NCI-H1417 (cell line): ENCODE measurements at places on chromosomes 7 and 10.
A peak's percentile ranks its signal among the peaks of the same experiment; 100 is the strongest.

GRCh38 chr10:25555865-25556264 is 378.2 kb upstream of the MYO3A start:
- no peak for DNase-seq

DNA sequence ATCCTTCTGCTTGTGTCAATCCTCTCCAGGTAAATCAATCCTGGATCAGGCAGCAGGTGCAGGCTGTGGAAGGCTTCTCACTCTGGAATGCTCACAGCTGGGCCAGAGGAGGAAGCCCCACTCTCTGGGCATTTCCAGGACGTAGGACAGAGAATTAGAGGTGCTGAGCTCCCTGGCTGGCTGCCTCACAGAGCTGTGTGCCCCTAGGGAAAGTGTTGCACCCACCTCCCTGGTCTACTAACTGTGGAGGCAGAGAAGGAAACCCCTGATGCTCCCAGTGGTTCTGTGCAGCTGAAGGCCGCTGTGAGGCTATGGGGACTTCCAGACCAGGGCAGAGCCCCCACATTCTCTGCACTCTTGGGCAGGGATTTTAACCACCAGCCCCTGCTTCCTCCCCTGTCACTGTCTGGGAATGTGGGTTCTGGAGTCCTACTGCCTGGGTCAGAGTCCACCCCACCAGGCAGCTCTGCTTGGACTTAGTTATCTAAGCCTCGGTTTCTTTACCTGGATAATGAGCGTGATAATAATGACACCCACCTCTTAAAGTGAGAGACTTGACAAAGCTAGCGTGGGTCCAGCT is 73.5 kb upstream of the EEPD1 start:
- no peak for DNase-seq

DNA sequence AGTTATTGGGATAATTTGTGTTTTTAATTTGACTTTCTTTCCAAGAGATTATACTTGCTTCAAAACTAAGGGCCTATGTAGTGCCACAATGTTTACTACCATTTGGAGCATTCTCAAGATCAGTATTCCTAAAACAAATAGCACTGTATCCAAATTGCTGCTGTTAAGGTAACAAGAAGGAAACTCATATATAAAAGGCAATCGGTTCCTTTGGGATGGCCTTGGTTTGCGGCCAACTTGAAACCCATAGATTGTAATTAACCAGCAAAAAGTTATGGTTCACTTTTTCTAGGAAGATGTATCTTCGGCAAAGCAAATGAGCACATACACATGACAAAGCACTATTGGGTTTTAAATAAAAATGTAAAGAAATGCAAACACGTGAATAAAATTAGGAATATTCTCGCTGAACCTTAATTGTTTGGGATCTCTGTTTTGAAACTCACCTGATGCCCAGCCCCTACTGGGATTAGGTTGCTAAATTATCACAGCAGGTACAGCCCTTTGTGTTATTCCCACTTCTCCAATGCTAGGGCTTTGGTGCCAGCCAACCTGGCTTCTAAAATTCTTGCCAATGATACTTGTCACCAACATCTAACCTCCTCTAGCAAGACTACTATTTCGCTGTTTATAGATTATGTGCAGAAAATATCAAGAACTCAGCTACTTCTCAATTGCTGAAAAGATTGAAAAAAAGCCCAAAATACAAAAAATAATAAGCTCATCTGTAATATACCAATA is 16.0 kb downstream of the CDNF start:
- no peak for DNase-seq

- DNase-seq, result no peak
Observed at GRCh38 chr7:103348452-103348851, 1.0 kb downstream of the PSMC2 start.

DNA sequence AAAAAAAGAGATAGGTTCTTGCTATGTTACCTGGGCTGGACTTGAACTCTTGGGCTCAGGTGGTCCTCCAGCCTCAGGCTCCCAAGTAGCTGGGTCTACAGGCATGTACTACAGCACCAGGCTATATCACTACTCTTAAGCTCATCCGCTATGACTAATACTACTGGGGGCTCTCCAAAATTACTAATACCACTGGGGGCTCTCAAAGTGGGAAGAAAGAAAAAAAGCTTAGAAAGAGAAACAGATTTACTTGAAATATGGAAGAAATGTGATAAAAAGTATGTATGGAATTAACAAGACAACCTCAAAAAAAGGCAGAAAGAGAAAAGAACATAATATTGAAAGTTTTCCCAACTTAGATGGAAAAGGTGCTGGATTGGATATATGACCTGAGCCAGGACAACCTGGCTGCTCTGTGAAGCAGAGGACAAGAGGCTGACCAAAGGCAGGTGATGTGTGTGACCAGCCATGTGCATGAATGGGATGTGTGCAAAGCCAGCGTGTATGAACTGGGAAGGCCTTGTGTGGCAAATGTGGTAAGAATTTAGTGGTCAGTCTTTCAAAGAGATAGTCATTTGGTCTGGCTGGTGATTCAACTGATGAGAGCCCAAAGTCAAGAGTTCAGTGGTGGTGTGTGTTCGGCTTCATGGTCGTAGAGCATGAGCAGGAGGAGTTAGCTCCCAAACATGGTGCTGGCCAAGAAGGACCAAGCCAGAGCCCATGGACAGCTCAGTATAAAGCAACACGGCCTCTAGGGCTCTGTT is 232.4 kb upstream of the KLF14 start:
- DNase-seq, result no peak

DNA sequence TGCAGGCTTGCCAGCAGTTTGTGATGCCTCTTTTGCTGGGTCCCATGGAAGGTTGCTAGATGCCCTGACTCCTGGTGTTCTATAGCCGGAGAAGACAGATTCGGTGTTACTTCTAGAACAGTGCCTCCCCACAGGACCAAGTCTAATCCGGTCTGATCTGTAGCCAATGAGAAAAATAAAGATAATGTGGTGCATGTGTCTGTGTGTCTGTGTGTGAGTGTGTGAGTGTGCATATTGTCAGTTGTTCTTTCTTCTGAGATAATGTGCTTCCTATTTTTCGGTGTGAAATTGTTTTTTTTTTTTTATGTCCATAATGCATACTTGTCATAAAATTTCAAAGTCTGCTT is 29.7 kb upstream of the ZNRF2 start:
- no peak for DNase-seq

DNA sequence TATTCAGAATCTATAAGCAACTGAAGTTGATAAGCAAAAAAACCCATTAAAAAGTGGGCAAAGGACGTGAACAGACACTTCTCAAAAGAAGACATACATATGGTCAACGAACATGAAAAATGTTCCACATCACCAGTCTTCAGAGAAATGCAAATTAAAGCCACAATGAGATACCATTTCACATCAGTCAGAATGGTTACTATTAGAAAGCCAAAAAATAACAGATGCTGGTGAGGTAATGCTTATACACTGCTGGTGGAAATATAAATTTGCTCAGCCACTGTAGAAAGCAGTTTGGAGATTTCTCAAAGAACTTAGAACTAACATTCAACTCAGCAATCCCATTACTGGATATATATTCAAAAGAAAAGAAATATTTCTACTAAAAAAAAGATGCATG is 332.8 kb upstream of the PLXDC2 start:
- no peak for DNase-seq

DNA sequence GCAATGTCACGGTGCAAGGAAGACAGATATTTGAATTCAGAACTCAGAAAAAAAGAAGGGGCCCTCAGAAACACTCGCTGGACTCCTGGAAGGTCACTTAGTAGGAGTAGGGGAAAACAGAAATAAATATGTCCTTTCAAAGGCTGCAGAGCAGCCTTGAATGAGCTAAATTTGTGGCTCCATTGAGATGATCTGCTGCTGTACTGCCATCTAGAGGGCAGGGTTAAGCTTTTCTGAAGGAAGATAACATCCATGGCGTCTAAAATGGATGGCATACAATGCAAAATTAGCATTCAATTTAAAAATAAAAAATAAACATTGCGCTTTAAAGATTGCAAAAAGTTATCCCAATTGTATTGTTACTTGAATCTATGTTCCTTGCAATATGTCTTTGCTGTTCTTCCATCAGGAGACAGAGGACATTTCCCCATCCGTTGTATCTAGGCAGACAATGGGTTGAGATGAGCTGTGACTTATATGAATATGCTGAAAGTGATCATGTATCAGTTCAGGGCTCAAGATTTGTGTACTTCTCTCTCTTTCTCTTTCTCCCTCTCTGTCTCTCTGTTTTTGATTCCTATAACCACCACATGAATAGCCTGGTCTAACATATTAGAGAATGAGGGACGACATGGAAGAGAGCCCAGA is 642.2 kb downstream of the SH2D4B start:
- DNase-seq, result no peak

DNA sequence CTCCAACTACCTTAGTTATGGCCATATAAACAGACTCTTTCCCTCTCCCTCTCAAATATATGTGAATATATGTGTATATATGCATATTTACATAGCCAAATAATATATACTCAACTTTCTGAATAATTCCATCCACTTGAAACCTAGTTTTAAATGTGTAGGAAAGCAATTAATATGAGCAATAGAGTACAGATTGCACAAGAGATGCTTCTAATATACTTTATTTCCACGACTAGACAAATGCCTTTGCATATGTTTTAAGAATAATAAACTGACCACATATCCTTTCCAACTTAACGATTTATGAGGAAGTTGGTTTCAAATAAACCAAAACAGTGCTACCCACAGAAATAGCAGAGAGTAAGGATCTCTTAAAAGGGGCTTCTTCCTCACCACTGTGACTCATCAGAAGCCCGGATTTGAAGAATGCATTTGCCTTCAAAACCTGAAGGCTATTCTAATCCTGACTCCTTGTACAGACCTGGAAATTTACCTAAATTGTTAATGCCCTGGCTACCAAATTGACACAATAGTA is 266.3 kb downstream of the AHR start:
- DNase-seq, result no peak

GRCh38 chr10:122234416-122234815 is 36.7 kb upstream of the BTBD16 start:
- peak; percentile 27 for DNase-seq

GRCh38 chr7:105759670-105760550 is 116.5 kb downstream of the ATXN7L1 start:
- DNase-seq, result peak; percentile 46

- peak; percentile 78 for DNase-seq
Observed at GRCh38 chr10:61662794-61663259, at the start of gene CABCOCO1. Gene CABCOCO1, plus strand, starts transcription at chr10:61662929. Its CDS starts 44 bp downstream, at chr10:61662973.

GRCh38 chr7:78140109-78140508 is 341.5 kb downstream of the PHTF2 start:
- peak; percentile 53 for DNase-seq

DNA sequence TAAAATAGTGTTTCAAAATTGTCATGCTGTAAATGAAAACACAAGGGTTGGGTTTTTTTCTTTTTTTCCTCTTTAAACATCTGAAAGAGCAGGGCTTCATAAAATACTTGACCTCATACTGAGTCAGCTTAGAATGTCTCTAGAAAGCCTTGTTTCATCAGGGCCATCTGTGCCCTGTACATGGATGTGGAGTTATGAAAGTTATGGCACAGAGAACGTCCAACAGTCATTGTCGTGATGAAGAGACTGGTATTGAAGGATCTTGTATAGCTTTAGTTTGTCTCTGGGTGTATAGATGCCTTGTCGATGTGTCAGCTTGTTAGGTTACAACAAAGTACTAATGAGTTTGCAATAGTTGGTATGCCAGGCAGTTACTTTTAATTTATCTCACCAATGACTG is 127.3 kb downstream of the FAM204A start:
- DNase-seq, result no peak

DNA sequence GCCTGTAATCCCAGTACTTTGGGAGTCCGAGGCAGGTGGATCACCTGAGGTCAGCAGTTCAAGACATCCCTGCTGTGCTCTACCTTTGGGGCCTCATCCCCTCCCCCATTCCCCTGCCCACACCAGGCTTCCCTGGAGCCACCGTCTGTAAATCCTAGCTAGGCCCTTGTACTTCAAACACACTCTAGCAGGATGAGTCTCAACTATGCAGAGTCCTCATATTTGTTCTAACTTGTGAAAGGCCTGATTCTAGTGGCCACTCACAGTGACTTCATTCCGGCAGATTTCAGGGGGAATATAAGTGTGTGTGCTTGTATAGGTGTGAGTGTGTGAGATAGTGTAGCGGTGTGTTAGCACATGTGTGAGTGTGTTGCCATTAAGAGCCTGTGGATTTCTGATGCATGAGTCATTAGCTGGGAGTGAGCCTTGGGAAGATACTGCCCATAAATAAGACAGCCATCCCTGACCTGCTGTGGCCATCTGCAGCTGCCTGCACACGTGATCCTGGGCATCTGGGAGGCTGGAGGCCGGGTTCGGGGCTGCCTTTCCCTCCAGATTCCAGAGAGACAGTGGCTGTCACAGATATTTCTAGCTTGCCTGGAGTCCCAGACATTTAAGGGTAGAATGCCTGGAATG is 1.7 kb upstream of the NEURL1 start:
- DNase-seq, result peak; percentile 30

DNA sequence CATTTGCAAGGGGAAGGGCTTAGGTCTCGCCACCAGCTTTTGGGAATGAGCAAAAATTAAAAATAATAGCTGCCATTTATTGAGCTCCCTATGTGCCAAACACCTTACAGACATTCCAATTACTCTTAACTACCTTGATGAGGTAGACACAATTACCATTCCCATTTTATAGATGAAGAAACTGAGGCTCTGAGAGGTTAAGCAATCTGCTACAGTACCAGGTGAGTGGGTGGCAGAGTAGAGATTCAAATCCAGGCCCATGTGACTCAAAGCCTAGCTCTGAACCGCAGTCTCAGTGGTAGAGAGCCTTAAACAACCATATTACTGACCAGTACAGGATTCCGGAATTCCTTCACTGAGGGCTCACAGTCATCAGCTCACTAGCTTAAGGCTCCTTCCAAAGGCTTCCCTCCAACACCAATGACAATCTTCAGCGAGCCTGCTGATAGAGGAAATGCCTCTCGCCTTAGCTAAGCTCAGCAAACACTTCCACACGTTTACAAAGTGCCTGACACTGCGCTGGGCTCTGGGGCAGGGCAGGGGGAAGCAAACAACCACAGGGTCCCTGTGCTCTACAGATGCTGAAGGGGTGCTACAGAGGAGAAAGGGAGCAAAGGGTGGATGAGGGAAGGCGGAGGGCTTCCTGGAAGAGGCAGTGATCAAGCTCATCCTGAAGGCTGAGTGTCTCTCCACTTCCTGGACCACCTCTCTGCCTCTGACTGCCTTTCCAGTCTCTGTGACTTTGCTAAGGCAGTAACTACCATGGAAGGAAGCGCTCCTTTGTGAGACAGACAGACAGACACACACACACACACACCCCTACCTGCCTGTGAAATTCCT is 7.4 kb downstream of the LRRC20 start:
- no peak for DNase-seq

- DNase-seq, result no peak
Observed at GRCh38 chr10:18325889-18326531, 185.8 kb downstream of the CACNB2 start.

DNA sequence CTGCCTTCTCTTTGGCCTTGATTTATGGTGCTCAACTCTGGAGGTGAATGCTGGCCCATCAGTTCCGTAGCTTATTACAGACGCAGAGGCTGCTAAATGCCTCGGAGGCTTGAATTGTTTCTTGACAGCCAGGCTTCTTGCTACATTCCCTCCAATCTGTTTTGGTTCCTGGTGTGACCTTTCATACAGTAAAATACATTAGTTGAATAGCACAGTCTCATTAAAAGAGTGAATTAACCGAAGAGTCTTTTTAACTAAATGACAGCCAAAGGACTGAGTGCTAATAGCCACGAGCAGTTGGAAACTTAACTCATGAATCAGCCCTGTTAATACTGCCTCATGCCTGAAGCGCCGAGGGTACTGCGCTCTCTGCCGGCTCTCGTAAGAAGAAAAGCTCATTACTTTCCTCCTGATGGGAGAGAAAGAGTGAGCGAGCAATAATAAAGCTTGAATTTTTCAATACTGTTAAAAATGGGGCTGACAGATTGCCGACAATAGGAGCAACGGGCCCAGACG is 236.4 kb upstream of the GPR26 start:
- peak; percentile 49 for DNase-seq
